ENCODE measurements at places on chromosomes 6 and 20.
A peak's percentile ranks its signal among the peaks of the same experiment; 100 is the strongest.

- no peak for DNase-seq
Observed at GRCh38 chr20:46583411-46584214, 33.2 kb upstream of the OCSTAMP start.

- DNase-seq, result no peak
Observed at GRCh38 chr20:32429343-32429742, 71.2 kb downstream of the ASXL1 start.

DNA sequence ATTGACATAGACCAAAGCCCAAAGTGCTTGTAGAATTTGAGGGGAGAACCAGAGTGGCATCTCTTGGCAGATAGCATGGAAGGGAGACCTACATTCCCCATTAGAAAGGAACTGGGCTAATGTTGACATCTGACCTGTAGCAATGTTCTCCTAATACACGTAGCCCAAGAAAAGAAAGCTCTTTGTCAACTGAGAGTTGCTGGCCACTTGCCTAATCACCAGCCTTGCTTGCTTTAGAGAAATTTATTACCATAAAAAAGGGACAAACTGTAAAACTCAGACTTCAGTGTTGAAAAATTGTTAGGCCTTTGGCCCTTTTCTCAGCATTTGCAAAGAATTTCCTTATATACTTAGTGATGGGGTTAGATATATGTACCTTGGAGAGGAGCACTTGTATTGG, 777.5 kb downstream of the MAFB start:
- DNase-seq, result no peak

DNA sequence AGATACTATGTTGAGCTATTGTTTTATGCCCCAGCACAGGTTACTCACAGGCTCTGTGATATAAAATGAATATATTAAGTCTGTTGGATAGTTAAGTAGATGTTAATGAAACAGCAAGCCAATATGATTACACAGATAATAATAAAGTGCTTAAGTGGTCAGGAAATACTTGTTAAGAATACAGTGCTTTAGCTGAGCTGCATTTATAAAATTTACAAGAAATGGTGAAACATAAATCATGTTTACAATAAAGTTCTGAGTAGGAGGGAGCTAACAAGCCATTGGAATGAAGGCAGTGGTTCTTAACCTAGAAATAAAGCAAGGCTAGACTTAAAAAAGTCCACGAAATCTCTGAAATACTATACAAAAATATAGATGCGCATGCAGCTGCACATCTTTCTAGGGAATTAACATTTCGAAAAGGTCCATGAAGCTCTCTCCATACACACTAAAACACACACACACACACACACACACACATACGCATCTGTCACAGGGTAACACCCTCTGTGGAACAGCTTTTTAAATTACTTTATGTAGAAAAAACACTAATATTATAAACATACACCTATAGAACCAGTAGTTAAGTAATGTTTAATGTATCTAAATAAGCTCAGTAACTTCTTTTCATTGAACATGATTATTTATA, 87.3 kb downstream of the COL9A1 start:
- no peak for DNase-seq

- DNase-seq, result no peak
Observed at GRCh38 chr6:149933461-149933860, 8.4 kb upstream of the ULBP2 start.

- DNase-seq, result no peak
Observed at GRCh38 chr6:125959041-125959440, 2.5 kb downstream of the HINT3 start.

DNA sequence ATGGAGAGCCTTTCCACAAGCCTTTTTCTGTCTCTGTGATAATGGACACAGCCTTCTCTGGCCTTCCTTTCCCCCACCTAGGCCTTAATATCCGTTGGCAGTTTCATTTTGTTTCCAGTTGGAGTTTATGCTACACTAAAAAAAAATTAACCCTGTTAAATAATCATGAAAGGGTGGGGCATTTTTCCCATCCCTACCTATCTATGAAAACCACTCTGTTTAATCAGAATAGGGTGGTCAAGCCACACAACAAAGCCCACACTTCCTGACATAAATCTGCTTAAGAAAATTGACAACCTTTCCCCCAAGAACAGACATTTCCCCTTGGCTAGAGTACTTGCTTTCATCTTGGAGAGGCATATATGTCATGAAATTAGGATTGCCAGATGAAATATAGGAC, 14.2 kb downstream of the TXLNB start:
- no peak for DNase-seq

- no peak for DNase-seq
Observed at GRCh38 chr20:51413857-51414256, 128.7 kb downstream of the NFATC2 start.

- DNase-seq, result no peak
Observed at GRCh38 chr20:51567622-51568021, 25.1 kb upstream of the NFATC2 start.

GRCh38 chr20:2314759-2315439, 19.1 kb downstream of the TGM3 start:
- peak; percentile 92 for DNase-seq

GRCh38 chr6:2641044-2641725, 109.5 kb downstream of the MYLK4 start:
- no peak for DNase-seq

GRCh38 chr6:55180258-55180657, 5.9 kb downstream of the HCRTR2 start:
- DNase-seq, result no peak

DNA sequence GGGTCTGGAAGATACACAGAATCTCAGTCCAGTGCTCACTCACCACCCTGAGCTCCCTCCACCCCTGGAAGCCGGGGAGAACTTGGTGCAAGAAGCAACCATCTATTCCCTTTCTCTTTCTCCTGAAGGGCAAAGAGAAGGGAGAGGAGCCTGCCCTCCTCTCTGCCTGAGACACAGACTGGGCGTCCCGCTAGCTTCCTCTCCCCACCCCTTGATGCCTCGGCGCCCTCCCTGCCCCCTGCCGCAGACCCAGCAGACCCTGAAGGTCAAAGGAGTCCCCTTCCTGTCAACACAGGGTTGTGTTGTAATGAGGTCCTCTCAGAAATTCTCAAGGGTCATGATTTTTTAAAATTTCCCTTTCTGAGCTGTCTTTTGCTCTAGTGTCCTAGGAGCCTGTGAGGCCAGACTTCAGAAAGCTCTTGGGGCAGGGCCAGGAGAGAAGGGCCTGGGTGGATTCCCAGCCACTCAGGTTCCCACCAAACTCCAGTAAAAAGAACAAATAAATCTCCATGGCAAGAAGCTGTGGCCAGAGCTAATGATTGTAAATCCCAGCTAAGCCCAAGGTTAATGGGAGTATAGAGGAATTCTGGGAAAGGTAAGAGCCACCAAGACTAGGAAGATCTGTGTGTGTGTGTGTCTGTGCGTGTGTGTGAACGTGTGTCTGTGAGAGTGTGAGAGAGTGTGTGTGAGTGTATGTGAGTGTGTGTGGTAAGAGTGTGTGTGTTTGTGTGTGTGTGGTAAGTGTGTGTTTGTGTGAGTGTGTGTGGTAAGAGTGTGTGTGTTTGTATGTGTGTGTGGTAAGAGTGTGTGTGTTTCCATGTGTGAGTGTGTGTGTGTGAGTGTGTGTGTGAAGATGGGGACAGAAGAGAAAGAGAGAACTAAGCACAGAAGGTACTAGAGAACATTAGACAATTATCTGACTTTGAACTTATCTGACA, 1.1 kb upstream of the JPH2 start:
- DNase-seq, result peak; percentile 63

DNA sequence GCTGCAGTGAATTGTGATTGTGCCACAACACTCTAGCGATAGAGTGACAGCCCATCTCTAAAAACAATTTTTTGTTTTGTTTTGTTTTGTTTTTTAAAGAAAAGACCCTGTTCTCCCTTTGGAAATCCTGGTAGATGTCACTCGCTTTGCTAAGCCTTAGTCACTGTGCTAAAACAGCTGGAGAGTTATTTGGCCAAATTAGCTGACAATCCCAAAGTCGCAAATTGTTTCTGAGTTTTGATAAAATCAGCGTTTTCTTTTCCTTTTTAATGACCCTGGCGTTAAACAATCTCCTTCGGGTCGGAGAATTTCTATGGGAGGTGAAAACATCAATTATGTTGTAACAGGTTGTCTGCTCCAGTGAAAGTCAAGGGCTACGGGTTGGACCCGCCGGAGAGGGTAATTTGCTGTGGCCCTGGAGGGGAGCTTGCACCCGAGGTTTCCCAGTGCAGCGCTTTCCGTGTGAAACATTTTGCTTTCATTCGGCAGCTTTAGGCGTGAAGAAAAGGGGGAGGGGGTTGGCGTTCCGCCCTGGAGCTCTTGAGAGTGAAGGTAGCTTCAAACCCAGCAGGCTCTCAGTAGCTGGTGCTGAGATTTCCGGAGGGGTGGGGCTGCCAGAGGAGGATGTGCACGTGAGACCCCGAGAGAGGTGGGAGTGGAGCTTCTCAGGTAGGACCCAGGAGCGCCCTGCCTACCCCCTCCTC, 296.6 kb downstream of the PHACTR1 start:
- no peak for DNase-seq

- DNase-seq, result no peak
Observed at GRCh38 chr6:110054664-110055386, 76.7 kb downstream of the GPR6 start.

DNA sequence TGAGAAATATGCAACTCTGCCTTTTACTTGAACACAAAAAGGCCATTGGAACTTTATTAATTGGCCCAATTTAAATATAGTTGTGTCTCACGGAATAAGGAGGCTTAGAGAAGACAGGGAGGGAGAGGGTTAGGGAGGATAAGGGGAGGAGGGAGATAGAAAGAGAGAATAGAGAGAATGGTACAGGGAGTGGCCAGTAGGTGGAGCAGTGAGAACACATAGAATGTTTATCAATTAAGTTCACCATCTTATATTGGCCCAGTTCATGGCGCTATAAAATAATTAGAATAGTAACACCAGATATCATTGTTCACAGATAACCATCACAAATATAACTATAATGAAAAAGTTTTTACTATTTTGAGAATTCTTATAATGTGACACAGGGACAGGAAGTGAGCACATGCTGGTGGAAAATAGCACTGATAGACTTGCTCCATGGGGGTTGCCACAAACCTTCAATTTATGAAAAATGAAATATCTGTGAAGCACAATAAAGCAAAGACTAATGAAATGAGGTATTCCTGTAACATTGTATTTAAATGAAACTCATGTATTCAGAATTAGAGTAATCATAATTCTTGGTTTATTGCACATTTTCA, 374.1 kb upstream of the MANEA start:
- no peak for DNase-seq

DNA sequence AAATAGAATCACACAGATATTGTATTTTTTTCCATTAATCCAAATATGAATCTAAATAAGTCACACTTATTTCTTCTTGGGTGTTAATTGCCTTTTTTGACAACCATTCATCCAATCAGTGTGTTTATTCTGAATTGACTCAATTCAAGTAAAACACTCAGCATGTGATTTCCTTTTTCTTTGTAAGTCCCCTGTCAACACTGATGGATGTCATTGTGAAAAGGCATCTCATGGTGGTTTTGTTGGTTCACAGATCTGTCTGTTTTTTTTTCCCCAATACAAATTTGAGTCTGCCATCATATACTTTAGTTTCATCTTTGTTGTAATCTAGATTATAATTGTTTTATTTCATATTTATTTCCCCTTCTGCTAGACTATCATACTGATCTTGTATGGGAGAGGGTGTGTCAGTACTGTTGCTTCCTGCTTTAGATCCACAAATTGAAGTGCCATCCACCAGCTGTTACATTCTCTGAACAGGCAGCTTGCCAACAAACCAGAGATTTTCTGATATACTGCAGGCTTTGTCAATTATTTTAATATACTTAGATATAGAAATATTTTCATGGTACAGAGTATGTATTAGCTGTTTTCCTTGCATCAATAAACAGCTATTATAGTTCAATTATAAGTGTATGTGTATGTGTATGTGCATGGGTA, 64.2 kb upstream of the FLRT3 start:
- DNase-seq, result no peak

- peak; percentile 50 for DNase-seq
Observed at GRCh38 chr6:134750669-134751068, 199.2 kb downstream of the ALDH8A1 start.

DNA sequence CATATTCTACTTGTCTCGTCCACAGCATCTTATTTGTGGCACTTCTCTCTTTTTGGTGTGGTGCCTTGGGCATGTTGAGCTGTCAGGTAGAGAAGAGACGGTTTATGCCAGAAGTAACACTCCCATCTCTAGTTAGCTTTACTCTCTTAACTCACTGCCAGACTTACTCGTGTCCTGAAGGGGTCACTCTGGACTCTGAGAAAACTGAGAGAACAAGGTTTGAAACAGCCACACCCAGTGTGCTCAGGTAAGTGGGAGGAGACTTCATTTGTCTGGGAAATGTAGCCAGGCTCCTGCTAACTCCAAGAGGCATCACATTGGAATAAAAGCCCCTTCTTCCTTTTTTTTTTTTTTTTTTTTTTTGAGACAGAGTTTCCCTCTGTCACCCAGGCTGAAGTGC, 360.8 kb downstream of the QKI start:
- no peak for DNase-seq

DNA sequence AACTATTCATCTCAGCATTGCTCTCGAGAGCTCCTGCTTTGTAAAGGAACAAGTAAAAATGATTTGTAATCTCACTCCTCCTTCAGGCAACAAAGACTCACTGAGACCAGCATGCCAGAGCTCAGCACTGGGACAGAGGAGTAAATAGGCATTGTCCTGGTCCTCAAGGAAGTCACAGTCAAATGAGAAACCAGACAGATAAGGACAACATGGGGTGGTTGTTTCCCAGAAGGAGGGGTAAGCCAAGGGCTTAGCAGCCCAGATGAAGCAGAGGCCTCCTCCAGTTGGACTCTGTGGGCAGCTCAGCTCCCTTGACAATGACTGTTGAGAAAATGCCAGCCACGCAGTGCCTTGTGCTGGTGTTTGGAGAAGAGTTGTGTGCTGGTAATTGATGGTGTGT, 425.7 kb upstream of the CHD6 start:
- no peak for DNase-seq

GRCh38 chr20:54063992-54064676, 6.3 kb downstream of the BCAS1 start:
- DNase-seq, result no peak

DNA sequence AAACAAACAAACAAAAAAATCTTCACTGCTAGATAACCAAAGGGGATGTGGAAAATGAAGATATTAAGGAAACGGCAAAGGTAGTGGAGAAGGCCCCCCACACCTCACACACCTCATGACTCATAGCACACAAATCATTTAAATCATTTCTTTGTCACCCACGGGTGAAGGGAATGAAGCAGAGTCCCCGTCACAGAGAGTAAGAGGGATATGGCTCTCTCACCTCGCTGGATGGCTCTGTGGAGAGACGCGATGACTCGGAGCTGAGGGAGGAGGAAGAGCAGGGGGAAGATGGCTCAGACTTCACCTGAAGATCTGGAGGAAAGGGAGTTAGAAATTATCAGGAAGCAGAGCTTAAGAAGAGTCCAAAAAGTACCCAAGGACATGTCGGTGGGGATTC, 1.2 kb downstream of the ATF6B start:
- DNase-seq, result no peak

GRCh38 chr6:36615018-36615761, 21.0 kb downstream of the SRSF3 start:
- DNase-seq, result no peak

Data from GM04503 (cell line).